Left ventricle myocardium superior (tissue), 1 donor: ENCODE measurements at places on chromosomes 13 and 19. TPM values are rescaled to one million over a fixed set of nuclear protein-coding genes. Genes with fewer than 3 reads are reported as not detected.

Gene LILRA5
- total RNA-seq: 1.2 TPM

DNA sequence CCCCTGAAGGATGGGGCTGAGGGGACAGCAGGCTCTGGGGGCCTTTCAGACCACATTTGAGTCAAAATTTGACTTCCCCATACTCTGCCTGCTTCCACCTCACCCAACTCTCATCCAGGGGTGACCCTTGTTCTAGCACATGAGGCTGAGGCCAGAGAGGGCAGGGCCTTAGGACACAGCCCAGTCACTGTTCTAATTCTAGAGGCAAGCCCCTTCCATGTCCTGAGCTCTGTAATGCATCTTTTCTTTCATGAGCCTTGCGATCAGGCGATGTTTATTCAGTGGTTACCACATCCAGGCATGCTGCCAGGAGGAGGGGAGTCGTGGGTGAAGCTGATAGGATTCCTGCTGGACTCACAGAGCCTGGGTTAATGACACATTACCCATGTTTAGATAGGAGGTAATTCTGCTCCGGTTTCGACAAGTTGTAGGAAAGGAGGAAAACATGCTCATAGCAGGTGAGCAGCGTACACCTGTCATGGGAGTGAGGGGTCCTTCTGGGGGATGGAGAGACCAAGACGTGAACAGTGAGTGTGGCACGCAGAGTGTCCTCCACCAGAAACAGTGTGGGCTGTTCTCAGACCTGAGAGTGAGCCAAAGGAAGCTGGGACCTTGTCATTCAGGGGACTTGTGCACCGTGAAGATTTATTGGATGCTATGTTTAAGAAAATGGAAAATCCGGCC, 9.3 kb downstream of the RPS9 start:
- peak; percentile 84 for DNase-seq

DNA sequence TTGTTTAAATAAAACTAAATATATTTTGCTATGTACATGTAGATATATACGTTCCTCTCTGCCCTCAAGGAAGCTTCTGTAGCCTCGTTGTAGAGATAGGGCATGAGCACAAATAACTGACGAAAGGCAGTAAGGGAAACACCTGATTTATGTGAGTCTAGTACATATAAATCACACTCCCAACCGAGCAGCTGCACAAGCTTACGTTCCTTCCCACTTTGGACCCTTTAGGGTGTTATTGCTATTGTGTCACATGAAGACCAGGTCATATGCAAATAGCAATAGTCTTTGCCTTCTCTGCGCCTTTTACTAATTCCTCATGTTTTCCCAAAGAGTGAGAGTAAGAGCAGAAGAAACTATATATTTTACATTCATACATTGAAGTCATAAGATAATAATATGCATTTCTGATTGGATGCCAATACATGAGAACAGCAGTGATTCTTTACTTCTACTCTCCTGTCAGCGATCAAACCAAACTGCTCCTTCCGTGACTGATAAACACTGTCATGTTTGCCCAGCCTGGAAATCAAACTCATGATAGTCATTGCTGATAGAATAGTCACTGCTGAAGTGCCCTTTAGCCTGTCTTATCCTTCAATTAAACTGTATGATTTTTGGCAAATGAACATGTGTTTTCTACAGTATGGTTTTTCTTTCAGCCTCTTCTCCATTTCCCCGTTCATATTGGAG, 127.2 kb upstream of the MAB21L1 start:
- no peak for DNase-seq

- DNase-seq: no peak
Observed at GRCh38 chr13:67914535-67914934, 684.4 kb upstream of the PCDH9 start.

Gene FOXA3
- total RNA-seq: not detected

Gene METTL21C
- not detected for total RNA-seq

DNA sequence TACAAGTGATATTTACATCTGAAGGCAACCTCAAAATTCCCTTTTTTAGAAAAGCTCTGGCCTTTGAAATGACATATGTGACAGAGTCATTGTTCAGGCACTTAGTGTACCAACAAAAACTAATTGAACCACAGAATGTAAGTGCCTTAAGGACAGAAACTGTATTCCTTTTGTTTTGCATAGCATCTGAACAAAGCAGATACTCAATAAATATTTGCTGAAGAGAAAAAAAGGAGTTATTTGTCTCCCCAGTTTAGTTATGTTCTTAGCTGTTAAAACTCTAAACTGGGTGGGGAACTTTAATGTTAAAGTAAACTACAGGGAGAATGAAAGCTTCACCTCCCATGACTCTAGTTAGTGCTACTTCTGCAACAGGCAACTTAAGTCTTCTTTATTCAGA, 56.8 kb upstream of the KLF5 start:
- no peak for DNase-seq

DNA sequence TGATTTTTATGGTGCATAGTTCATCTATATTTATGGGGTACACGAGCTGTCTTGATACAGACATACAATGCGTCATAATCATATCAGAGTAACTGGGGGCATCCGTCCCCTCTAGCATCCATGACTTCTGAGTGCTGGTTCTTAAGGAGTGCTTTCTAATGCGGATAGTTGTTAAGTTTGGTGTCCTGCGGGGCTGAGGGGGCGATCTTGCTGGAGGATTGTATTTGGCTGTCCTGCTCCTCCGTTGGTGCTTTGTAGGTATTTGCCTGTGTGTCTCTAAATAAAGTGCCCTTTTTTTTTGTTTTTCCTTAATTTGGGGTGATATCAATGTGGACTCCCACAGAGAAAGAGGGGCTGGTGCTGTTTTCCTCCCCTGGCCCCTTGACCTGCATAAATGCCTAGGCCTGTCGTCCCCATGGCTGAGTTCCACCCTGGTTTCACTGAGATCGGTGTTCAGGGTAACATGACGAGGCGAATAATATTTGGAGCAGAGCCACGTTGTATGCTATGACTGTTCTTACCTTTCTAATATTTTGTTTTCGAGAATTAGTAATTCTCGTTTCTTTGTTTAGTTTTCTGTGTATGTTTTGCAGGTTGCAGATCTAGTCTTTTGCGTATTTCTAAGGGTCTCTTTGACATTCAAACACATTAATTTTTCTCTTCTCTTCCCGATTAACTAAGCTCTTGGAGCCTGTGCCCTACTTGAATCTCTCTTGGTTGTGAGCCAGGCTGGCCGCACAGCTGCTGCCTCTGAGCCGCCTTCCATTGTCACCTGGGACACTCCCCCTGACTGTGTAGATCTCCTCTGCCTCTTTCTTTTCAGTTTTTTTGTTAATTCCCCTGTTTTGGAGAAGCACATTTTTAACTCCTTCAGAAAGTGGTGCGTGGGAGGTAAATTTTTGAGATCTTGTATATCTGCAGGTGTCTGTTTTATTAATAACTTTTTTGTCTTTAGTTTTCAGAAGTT, 100.3 kb downstream of the ARHGEF7 start:
- peak; percentile 57 for DNase-seq

GRCh38 chr13:26186995-26187394, 35.1 kb downstream of the RNF6 start:
- no peak for DNase-seq

DNA sequence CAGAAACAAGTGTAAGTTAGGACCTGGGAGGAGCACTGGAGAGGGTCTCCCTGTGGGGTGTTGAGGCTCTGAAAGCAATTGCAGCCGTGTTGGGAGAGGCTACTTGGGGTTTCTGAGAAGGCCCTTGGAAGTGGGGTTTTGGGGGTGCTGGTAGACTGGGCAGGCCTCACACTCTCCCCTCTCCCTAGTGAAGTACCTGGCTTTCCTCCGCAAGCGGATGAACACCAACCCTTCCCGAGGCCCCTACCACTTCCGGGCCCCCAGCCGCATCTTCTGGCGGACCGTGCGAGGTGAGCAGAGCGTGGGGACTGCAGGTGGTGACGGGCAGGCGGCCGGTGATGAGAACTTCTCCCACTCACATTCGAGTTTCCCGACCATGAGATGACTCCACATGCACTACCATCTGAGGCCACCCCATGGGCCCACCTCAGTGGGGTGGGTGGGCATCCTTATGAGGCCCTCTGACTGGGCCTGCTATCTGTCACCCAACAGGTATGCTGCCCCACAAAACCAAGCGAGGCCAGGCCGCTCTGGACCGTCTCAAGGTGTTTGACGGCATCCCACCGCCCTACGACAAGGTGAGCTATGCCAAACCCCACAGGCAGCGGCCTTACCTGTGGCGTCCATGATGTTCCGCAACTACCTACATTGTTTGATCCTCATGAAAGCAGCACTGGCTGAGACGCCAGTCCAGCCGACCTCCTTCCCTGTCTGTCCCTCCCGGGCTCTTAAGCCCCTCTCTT, 3.0 kb downstream of the RPL13A start:
- DNase-seq: no peak

- no peak for DNase-seq
Observed at GRCh38 chr13:20754009-20754408, 19.8 kb downstream of the EEF1AKMT1 start.

Gene RXFP2
- not detected for total RNA-seq

DNA sequence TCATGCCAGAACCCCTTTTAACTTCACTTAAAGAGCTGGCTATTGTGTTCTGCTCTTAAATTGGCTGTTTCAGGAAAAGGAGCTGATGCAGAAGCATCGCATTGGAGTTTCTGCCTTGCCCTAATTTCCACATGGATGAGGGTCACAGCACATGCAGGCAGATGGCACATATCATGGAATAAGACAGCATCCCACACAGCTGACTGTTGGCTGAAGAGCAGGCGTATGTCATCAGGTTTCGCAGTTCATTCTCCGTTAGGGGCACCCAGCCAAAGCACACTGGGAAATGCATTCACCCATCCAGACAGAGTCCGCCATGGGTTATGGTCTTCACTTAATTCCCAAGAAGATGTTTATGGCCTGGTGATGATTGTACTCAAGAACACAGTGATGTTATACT, 572.5 kb downstream of the LIG4 start:
- no peak for DNase-seq

Gene MEF2B
- not detected for total RNA-seq

DNA sequence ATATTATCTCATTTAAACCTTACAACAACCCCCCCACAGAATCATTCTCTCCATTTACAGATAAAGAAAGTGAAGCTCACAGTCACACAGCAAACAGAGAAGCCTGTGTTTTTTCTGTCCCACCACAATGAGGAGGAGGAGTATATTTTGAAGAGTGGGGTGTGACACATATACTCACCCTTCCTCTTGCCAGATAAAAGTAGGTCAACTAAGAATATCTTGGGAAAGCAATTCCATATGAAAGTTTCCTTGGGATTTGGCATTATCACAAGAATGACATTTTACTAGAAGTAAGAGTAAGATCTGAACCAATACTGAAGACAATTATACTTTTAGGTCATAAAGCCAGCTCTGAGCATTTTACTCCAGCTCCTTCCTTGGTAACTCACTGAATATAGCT, 287.5 kb upstream of the HTR2A start:
- DNase-seq: no peak

DNA sequence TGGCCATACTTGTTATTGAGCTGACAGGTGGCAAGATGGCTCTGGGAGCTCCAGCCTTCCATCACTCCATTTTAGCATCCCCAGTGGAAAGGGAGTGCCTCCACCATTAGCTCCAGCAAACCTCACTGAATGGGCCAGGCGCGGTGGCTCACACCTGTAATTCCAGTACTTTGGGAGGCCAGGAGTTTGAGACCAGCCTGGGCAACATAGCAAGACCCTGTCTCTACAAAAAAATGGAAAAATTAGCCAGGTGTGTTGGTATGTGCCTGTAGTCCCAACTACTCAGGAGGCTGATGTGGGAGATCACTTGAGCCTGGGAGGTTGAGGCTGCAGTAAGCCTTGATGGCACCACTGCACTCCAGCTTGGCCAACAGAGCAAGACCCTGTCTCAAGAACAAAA, 86.2 kb downstream of the MAP4K1 start:
- DNase-seq: no peak

GRCh38 chr19:18108897-18109296, 11.3 kb downstream of the MAST3 start:
- no peak for DNase-seq

DNA sequence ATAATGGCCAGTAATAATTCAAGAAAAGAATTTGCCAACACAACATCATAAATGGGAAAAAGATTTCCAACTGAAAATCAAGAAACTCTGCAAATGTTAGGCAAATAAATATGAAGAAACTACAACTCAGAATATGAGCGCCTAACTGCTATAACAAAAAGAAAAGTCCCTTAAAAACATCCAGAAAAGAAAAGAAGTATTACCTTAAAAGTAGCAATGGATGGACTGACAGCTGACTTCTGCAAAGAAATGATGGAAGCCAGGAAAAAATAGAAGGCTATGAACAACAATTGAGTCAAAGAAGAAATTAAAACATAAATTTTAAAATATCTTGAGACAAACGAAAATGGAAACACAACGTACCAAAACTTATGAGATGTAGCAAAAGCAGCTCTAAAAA, 482.3 kb upstream of the ZNF507 start:
- no peak for DNase-seq

- DNase-seq: no peak
Observed at GRCh38 chr19:46514589-46515289, 19.1 kb upstream of the PNMA8B start.

Gene HIF3A
- total RNA-seq: 81.4 TPM

DNA sequence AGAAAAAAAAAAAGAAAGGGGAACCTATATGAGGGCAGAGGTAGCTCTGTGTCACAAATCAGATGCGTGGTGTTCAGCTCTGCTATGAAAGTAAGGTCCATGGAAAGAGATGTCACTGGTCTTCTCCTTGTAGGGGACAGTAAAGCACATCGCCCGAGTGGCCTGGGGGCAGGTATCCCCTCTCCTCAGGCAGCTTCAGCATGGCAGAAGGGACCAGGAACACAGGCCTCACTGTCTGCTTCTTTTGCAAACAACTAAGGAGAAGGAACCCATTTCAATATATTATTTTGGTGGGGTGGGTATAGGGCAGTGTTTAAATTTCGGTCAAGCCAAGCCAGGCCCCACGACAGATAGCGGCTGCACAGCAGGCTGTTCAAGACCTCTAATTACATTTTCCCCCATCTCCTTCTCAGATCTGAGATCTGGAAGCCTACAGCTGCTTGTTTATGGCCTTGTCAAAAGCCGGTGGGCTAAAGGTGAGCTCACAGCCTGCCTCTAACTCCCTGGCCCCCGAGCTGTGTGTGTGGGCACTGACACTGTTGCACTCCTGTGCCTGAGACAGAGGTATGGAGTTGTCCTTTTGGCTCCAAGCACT, 72.8 kb downstream of the HSPH1 start:
- no peak for DNase-seq

- DNase-seq: no peak
Observed at GRCh38 chr13:21395953-21396352, 63.1 kb downstream of the ZDHHC20 start.

DNA sequence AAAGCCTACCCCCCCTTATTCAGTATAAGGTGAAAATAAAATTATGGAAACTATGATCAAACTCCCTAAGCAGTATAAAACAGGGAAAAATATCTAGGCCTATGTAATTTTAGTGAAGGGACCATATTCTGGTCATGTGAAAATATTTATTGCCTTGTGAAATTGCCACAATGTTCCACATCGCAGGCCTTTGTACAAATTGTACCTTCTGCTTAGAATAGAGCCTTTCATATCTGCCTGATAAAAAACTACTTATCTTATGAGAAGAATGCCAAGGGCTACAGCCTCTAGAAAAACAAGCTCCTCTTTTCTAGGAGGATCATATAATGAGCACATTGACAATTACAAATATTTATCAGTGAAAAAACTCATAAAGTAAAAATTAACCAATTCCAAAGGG, 1280.0 kb downstream of the EFNB2 start:
- no peak for DNase-seq
